ENCODE measurements at places on chromosomes 5 and 9. TPM values are rescaled to one million over a fixed set of nuclear protein-coding genes. Genes with fewer than 3 reads are reported as not detected.

Gene SLCO6A1
- total RNA-seq, result not detected

Gene IL17B
- not detected for total RNA-seq

Gene CCDC69
- total RNA-seq, result 96.5 TPM

Gene NUDT12
- total RNA-seq, result 0.20 TPM

Gene CDH18
- not detected for total RNA-seq

Gene C9orf153
- 0.44 TPM for total RNA-seq

Gene NELFB
- 39.6 TPM for total RNA-seq

Gene TMEM174
- not detected for total RNA-seq

Gene ANKRD34B
- total RNA-seq, result not detected

Gene PRKAA1
- 93.0 TPM for total RNA-seq

Gene PTGS1
- 2.0 TPM for total RNA-seq

Gene SLC9A3
- total RNA-seq, result 1.9 TPM

Gene NDST1
- total RNA-seq, result 1.4 TPM

Gene THBS4
- total RNA-seq, result 0.51 TPM

Gene LVRN
- not detected for total RNA-seq

Gene SLIT3
- total RNA-seq, result 0.13 TPM

Gene DNLZ
- 39.7 TPM for total RNA-seq

Gene MRRF
- total RNA-seq, result 27.7 TPM

Gene FBP2
- total RNA-seq, result not detected

Gene PCDHB12
- total RNA-seq, result not detected

Gene STRBP
- total RNA-seq, result 20.0 TPM

Gene IFNA13
- total RNA-seq, result not detected

Gene ENTPD2
- not detected for total RNA-seq

Gene TAS2R1
- total RNA-seq, result not detected

Gene TRPM3
- not detected for total RNA-seq

Gene SOX30
- not detected for total RNA-seq
